NCI-H1105 treated with DMSO at 0.1 percent for 48 hours (cell line): ENCODE measurements at places on chromosomes 3 and 15.

DNA sequence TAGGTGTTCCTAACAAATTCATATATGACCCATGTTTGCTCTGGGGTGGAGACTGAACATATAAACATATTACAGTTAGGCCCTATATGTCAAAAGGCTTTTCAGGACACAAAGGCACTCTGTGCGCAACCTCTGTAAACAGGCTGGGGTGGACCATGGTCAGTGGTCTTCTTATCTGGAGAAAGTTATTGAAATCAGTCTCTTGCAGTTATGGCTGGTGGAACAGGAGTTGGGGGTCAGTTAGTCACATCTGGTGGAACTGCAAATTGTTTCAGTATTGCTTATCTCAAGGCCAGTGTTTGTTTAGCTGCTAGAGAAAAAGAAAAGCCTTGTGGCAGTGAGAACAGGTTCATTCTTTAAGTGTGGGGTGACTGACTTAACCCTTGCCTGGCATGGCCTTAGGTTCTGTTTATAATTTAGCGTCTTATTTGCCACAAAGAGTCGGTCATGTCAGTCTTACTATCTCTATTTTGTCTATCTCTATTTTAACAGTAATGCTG, 5.9 kb upstream of the GP9 start:
- no peak for DNase-seq

- DNase-seq: no peak
These were observed 55.2 kb downstream of the RPL22L1 start for GRCh38 chr3:170814822-170815221.

DNA sequence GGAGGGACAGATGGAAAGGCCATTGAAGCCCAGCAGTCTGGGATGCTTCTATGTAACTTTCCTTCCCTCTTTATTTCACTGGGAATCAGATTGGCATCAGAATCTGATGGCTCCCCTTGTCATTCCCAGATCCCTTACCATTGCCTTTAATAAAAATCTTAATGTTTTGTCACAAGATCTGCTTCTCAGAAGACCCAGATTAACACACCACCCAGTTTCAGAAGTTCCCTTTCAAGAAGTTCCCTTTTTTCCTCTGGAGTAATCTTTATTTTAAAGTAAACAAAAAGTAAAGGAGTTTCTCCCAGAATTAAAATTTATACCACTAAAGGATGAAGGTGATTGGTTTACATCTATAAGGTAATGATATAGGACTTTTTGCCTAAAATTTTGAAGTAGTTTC, 76.4 kb downstream of the UBR1 start:
- no peak for DNase-seq

GRCh38 chr3:71813704-71814103, 28.8 kb upstream of the PROK2 start:
- DNase-seq: no peak

- no peak for DNase-seq
These were observed 215.2 kb upstream of the BCHE start for GRCh38 chr3:166052440-166052839.

DNA sequence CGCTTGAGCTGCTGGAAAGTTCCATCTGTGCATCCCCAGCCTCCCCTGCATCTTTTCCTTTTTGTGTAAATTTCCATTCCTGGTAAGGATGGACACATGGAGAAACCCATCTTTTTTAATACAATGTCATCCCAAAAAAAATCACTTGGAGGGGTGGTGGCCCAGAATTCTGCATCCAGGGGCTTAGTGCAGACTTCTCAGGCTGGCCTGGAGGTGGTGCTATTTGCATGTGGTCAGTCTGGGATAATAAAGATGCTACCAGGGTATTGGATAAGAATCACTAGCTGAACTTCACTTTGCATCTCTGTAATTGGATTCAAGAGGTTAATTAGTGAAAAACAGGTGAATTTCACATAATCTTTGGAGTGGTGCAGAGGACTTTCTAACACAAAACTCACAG, 1.8 kb upstream of the ZSCAN2 start:
- DNase-seq: peak; percentile 15

DNA sequence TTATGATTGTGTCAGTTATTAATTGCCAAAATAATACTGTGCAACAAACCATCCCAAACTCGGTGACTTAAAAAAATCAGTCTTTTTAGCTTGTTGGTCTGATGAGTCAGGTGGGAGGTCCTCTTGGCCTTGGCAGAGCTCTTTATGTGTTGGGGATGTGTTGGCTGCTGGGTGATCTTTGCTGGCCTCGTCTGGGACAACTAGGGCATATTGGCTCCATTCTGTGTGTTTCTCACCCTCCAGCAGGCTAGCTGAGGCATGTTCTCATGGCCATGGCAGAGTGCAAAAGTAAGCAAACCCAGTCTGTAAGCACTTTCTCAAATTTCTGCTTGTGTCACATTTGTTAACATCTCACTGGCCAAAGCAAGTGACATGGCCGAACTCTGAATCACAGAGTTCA, 251.6 kb downstream of the RPLP1 start:
- DNase-seq: peak; percentile 26

- DNase-seq: no peak
These were observed 134.0 kb upstream of the THRB start for GRCh38 chr3:24628523-24629258.

DNA sequence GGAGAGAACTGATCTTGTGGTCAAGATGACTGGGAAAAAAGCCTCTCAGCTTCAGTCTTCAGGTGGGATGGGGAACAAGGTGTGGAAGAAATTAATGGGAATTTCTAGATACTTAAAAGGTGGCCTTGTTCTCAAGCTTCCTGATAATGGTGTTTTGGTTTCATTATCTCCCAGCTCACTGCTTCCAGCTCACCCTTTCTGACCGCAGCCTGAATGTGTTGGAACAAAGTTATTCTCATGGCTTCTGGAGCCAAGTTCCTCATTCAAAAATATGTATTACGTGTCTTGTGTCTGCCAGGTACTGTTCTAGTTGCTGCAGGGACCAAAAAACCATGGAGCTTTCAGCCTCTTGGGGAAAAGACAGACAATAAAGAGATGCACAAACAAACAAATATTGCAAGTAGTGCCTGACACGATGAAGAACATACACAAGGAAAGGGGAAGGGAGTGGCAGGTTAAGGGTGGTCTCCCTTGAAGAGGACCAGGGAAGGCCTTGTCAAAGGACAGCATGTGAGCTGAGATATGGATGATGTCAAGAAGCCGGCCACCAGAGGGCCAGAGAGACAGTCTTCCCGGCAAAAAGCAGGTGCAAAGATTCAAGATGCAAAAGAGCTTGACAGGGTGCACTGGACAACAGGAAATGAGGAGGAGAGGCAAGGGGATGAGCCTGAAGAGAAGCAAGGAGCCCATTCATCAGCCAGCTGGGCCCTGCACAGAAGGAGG, 35.5 kb downstream of the ARRDC4 start:
- DNase-seq: no peak

DNA sequence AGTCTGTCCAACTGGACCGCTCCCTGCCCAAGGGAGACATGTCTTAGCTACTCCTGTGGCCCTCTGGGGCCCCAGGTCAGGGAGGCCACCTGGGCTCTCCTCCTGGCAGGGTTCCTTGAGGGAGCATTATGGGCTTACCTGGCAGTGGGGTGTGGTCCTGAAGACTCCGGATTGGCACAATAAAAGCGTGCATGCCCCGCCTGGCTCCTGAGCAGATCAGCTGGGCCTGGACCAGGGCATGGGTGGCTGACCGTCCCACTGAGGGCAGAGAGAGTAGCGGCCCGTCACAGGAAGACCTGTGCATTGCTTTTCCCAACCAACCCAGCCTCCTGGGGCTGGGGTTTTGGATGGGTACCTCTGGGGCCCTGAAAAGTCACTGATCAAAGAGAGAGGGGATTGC, 5.4 kb downstream of the ACOX2 start:
- DNase-seq: no peak

DNA sequence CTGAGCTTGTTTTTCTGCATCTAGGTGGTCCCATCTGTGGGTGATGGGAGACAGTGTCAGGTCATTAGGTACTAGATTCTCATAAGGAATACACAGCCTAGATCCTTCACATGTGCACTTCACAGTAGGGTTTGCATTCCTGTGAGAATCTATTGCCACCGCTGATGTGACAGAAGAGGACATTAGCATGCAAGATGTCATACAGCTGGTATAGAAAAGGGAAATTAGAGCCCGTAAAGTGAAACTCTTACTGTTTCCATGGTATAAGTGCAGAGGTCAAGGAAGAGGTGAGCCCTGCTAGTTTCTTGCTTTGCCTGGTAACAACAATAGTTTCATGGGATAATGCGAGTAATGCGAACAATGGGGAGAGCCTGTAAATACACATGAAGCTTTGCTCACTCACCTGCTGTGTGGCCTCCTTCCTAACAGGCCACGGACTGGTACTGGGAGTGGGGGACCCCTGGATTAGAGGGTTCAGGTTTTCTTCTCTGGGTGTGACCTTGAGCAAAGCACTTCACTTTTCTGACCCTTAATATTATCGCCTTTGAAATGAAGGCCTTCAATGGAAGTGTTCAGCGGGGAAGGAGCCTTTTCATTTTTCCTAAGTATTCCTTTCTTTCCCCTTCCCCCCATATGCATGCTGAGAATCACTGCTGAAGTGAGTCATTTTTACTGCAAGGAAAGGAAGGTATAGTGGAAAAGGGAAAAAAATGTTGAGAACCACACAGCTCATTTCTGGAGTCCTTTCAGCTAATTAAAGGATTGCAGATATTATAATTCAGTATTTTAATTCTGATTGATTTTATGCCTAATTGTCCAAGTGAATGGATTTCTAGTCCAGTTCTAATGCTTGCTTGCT, 286.4 kb downstream of the UBE2E2 start:
- no peak for DNase-seq

- no peak for DNase-seq
These were observed 186.5 kb upstream of the GAP43 start for GRCh38 chr3:115436767-115437301.

DNA sequence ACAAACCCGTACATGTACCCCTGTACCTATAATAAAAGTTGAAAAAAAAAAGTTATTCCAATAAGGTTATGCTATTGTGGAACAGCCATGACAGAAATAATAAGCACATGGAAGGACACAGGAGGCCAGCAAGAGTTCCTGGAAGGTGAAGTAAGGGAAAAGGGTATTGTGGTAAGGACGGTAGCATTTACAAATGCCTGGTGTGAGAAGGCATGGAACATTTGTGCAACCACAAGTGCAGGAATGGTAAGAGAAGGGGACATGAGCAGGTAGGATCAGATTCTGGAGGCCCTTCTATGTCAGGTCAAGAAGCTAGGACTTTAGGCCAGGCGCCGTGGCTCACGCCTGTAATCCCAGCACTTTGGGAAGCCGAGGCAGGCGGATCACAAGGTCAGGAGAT, 82.5 kb downstream of the PPP2R3A start:
- DNase-seq: no peak

- DNase-seq: no peak
These were observed 102.4 kb downstream of the ARRDC4 start for GRCh38 chr15:98062869-98063268.

- DNase-seq: no peak
These were observed 9.1 kb upstream of the HHATL start for GRCh38 chr3:42711491-42712343.

- DNase-seq: no peak
These were observed 14.4 kb downstream of the CCDC32 start for GRCh38 chr15:40550341-40551037.

GRCh38 chr3:149134575-149134974, 5.1 kb downstream of the HPS3 start:
- no peak for DNase-seq

DNA sequence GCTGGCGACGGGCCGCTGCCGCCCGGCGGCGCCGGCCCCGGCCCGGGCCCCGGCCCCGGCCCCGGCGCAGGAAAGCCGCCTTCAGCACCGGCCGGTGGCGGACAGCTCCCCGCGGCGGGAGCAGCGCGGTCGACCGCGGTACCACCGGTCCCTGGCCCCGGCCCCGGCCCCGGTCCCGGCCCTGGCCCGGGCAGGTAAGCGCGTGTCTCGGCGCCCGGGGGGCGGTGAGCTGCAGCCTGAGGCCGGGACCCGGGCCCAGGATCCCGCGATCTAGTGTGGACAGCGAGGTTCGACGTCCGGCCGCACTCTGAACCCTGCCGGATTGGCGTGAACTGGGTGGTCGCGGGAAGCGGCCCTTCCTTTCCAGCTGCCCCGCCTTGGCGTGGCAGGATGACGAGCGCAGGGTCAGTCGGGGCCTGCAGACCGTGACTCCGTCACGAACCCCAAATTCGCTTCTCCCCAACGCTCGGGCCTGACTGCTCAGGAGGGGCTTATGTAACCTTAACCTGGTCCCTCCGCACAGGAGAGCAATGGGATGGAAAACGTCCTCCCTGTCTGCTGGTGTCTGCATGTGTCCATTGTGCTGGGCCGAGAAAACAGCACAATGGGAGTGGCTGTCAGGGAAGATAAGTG, 472 bp downstream of the BSN start:
- DNase-seq: no peak

DNA sequence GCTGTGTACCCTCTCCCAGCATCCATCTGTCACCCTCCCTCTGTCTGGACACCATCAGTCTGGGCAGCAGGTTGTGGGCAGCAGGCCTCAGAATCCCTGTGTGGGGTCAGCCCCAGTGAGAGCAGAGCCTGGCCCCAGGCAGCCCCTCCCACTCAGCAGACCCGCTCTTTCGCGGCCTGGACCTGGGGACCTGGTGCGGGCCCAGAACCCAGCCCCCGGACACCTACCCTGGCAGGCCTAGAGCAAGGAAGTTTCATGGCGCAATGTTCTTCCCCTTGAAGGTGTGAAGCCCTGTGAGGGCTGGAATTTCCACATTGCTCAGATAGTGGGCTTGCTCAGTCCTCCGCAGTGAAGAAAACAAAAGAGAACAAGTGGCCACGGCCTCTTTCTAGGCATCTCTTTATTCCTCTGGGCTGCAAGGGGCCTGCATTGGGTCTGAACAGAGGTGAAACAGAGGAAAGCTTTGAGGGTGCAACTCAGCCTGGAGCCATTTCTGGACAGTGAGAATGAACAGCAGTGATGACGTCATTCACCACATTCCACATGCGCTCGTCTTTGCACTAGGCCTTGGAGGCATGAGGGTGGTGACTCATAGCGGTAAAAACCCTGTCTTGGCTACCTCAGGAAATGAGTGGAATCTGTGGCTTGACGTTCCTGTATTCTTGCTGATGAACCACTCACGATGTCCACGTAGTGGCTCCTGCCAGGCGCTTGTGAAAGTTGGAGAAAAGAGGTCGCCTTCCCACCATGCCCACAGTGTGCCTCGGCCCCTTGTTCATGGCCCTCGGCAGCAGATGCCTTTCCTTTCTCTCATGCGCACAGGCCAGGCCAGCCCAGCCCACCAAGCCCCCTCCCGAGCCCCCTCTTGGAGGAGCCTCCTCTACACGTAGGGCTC, 66.1 kb downstream of the SLC30A4 start:
- DNase-seq: no peak
